Thoracic aorta (tissue), 2 donors: ENCODE measurements at places on chromosomes 2 and 18. TPM values are rescaled to one million over a fixed set of nuclear protein-coding genes. Genes with fewer than 3 reads are reported as not detected.

NAT8 gene
- total RNA-seq: not detected

- no peaks in the 10 kb centered on the region for H3K36me3 ChIP-seq
- DNase-seq: no peak
- H3K27ac ChIP-seq: no peak overlapping the region
- H3K27me3 ChIP-seq: no peaks in the 10 kb centered on the region
- no peak overlapping the region for H3K4me3 ChIP-seq
Observed at GRCh38 chr18:68148863-68149262, 566.0 kb downstream of the TMX3 start.

- no peak overlapping the region for H3K27ac ChIP-seq
- H3K27me3 ChIP-seq: no peaks in the 10 kb centered on the region
Observed at GRCh38 chr2:53740170-53740569, 27.4 kb upstream of the CHAC2 start.

DNA sequence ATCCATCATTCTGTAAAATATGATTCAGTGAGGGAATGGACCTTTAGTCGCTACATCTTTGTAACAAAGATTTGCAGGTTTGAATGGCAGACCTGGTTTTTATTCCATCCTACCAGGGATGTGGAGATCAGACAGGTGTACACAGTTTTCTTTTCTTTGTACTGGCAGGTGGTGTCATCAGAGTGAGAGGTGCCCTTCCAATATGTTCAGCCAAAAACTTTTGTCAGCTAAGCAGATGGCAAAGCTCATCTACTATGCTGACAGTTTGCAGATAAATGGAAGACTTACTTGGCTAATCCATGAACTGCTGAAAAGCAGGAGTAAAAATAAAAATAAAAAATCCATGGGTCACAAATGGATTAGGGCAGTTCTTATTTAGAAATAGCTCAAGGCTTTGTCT lies 185.5 kb upstream of the DOK6 start:
- H3K27ac ChIP-seq: no peak overlapping the region
- no peaks in the 10 kb centered on the region for H3K27me3 ChIP-seq
- H3K4me3 ChIP-seq: no peak overlapping the region

GRCh38 chr2:234074751-234075517 lies 24.4 kb downstream of the SPP2 start:
- DNase-seq: no peak
- H3K27me3 ChIP-seq: no peaks in the 10 kb centered on the region
- no peaks in the 10 kb centered on the region for H3K36me3 ChIP-seq
- no peak overlapping the region for H3K4me3 ChIP-seq
- H3K4me1 ChIP-seq: no peaks in the 10 kb centered on the region
- no peak overlapping the region for H3K27ac ChIP-seq

- H3K4me3 ChIP-seq: no peak overlapping the region
- no peak for DNase-seq
- H3K36me3 ChIP-seq: no peaks in the 10 kb centered on the region
- no peak overlapping the region for H3K27ac ChIP-seq
- no peaks in the 10 kb centered on the region for H3K4me1 ChIP-seq
Observed at GRCh38 chr18:10814336-10814735, 288.5 kb downstream of the NAPG start.

GRCh38 chr2:120887320-120887697 lies 151.6 kb downstream of the GLI2 start:
- no peaks in the 10 kb centered on the region for H3K27me3 ChIP-seq
- no peaks in the 10 kb centered on the region for H3K36me3 ChIP-seq
- H3K4me3 ChIP-seq: no peak overlapping the region
- DNase-seq: no peak
- H3K27ac ChIP-seq: no peak overlapping the region

DNA sequence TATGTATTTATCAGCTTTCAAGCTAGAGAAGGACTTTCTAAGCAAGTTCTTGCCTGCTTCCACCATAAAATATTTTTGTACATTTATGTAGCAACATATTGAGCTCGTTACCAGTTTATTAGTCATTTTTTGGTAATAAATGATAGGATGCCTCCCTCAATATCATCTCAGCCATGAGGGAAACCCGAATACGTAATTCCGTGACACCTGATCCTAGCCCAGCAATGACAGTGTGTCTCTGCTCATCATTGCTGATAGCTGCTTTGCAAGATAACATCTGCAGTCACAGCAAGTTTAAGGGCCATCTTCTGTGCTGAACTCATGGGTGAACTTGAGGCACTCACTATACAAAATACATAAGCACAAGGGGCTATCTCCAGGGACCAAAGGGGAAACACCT lies 62.2 kb downstream of the COL6A3 start:
- H3K27me3 ChIP-seq: no peaks in the 10 kb centered on the region
- no peak overlapping the region for H3K27ac ChIP-seq
- DNase-seq: no peak
- peaks cover 15% of the 10 kb centered on the region for H3K36me3 ChIP-seq
- H3K4me3 ChIP-seq: no peak overlapping the region
